ENCODE measurements at places on chromosomes 11 and 22.

GRCh38 chr11:114207096-114207495, 89.1 kb upstream of the NNMT start:
- H3K4me1 ChIP-seq, result no peaks in the 10 kb centered on the region
- no peak overlapping the region for H3K4me3 ChIP-seq
- peaks cover 3% of the 10 kb centered on the region for H3K27me3 ChIP-seq

DNA sequence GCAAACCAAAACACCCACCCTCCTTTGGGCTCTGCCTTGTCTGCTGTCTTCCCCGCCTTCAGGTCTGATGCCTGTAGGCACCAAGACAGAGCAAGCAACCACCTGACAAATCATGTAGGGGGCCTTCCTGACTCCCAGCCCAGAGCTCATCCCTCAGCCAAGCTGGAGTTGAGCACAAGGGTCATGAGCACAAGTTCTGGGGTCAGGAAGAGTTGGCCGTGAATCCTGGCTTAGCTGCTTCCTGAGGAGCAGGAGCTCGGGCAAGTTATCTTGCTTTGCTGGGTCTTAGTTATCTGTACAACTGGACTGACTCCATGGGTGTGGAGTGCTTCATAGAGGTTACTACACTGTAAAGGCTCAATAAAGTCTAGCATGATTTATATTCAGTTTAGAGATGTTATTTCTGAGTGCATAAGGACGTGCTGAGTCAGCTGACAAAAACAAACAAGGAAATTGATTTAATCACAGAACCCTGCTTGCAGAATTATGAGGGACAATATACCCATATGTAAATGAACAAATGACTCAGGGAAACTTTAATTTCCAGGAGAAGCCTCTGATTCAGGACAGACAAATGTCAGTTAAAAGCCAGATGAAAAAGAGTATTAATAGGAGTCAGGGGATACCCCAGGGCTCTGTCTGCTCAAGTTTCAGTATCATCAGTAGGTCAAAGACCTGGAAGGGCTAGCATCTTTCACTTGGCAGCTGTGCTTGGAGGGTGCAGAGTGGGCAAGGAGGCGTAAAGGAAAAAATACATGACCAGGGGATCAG, 15.0 kb upstream of the APOA1 start:
- peak; percentile 56 for DNase-seq
- no peaks in the 10 kb centered on the region for H3K27me3 ChIP-seq
- peaks cover 20% of the 10 kb centered on the region for H3K4me1 ChIP-seq
- H3K27ac ChIP-seq, result peak overlapping the region; percentile 48

GRCh38 chr22:28223826-28224225, 304.8 kb upstream of the PITPNB start:
- DNase-seq, result no peak
- H3K4me1 ChIP-seq, result peaks cover 3% of the 10 kb centered on the region
- no peaks in the 10 kb centered on the region for H3K27me3 ChIP-seq
- H3K36me3 ChIP-seq, result no peaks in the 10 kb centered on the region
- H3K4me3 ChIP-seq, result no peak overlapping the region

GRCh38 chr22:46267431-46268279, at the start of gene TTC38:
Gene TTC38, plus strand, starts transcription at chr22:46268008. Its CDS starts 32 bp downstream, at chr22:46268040.
- H3K27me3 ChIP-seq, result no peaks in the 10 kb centered on the region
- H3K4me1 ChIP-seq, result peaks cover 2% of the 10 kb centered on the region
- H3K4me3 ChIP-seq, result peak within 1 kb of the TSS; percentile 71
- H3K27ac ChIP-seq, result peak within 1 kb of the TSS; percentile 47
- peaks cover 4% of the 10 kb centered on the region for H3K36me3 ChIP-seq
- peak; percentile 76 for DNase-seq

GRCh38 chr11:112886434-112887370, 74.5 kb upstream of the NCAM1 start:
- no peaks in the 10 kb centered on the region for H3K27me3 ChIP-seq
- peak; percentile 38 for DNase-seq
- H3K36me3 ChIP-seq, result no peaks in the 10 kb centered on the region
- H3K27ac ChIP-seq, result no peak overlapping the region
- H3K4me3 ChIP-seq, result no peak overlapping the region
